ENCODE measurements at places on chromosomes 5 and 9.

GRCh38 chr9:19493876-19494275, 85.1 kb downstream of the ACER2 start:
- no peak for DNase-seq

- DNase-seq = no peak
Observed at GRCh38 chr5:81904166-81904565, 67.7 kb upstream of the ATG10 start.

DNA sequence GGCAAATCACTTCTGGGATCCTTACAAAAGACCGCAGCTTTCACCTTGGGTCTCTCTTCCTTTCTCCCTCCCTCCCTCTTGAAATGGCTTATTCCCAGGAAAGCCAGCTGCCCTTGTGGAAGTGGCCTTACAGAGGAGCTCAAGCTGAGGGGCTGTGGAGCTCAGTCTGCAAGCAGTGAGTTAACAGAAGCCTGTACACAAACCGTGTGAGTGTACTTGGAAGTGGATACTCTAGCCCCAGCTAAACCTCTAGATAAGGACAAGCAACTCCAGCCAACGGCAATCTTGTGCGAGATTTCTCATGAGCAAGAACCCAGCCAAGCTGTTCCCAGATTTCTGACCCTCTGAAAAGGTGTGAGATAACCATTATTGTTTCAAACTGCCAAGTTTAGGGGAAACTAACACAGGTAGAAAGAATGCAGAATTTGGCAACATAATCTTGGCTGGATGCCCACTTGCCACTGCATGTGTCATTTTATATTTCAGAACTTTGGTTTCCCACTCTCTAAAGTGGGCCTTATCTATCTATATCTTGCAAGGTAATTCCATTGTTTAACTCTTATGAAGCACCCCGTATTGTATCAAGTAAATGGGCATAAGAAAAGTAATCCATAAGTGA, 85.6 kb downstream of the CDH18 start:
- no peak for DNase-seq

DNA sequence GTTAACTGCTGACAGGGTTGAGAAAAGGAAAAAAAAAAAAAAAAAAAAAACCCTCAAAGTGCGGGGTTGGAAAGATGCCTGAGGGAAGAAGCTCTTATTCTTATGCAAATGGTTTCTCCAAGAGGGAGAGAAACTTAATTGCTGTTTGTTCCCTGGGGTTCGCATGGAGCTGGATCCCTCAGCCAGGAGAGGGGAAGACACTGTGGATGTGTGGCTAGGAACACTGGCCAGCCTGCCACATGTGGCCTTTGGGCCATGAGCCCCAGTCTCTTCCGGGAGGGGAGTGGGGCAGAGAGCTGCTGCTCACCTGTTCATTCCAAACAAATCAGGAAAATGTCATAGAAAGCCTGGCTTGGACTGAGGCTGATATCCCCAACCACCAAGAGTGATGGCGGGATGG, 9.4 kb upstream of the SCGB3A2 start:
- peak; percentile 1 for DNase-seq

DNA sequence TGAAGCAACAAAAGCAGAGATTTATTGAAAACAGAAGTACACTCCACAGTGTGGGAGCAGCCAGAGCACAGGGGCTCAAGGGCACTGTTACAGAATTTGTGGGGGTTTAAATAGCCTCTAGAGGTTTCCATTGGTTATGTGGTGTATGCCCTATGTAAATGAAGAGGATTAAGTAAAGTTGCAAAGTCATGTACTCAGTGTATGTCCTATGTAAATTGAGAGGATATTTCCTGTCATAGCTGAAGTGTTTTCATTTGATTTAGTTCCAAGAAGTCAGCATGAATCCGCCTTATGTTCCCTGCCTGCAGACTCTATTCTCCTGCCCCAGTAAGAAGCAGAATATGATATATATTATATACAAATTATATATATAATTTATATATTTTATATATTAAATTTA, 966.0 kb upstream of the COX7C start:
- DNase-seq = no peak

GRCh38 chr5:174235221-174236011, 189.9 kb downstream of the NSG2 start:
- no peak for DNase-seq

- peak; percentile 52 for DNase-seq
Observed at GRCh38 chr9:77843076-77843870, 188.3 kb downstream of the GNAQ start.

DNA sequence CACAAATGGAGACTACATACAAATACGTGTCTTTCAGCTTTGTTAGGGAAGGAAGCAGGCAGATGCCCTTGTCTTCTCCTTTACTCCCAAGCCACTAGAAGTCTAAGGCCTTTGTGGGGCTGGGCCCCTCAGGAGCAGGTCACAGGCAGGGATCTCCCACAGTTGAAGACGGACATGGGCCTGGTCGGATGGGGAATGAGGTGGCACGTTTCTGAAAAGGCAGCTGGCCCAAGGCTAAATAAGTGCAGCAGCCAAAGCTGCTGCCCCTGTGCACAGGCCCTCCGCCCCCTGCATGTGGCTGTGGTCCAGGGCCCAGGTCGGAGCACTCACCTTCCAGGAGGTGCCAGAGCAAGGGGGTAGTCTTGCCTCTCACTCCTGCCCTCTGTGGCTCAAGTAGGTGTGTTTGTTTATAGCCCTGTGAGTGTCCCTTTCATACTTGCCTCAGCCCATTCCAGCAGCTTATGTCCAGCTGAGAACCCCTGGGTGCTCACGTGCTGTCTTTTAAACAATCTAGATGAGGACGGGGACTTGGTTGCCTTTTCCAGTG, 1.8 kb downstream of the SQSTM1 start:
- no peak for DNase-seq

- DNase-seq = no peak
Observed at GRCh38 chr5:144472221-144472620, 301.5 kb downstream of the KCTD16 start.

GRCh38 chr9:123089040-123089439, 55.6 kb downstream of the GPR21 start:
- DNase-seq = no peak

GRCh38 chr5:84086511-84086910, 298.2 kb downstream of the EDIL3 start:
- DNase-seq = no peak

- peak; percentile 40 for DNase-seq
Observed at GRCh38 chr5:95759634-95760033, 28.5 kb downstream of the RHOBTB3 start.

DNA sequence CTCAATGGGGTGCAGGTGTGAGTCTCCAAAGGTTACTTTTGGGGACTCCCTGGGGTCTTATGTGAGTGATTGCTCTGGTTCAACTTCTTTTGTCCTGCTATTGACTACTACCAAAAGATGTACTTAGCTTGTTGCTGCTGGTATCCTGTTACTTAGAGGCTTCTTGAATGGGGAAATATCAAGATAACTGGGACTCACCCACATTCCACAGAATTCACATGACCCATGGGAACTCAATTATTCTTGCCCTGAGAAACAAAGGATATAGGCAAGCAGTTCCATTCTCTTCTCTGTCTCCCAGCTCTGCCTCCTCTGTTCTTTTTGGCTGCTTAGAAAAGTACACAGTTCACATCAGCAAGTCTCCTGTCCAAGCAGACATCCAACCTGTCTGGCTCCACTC, 105.9 kb downstream of the UNC13B start:
- no peak for DNase-seq

- DNase-seq = no peak
Observed at GRCh38 chr9:33458444-33458843, 11.1 kb upstream of the AQP3 start.

- DNase-seq = no peak
Observed at GRCh38 chr9:133713960-133714495, 24.1 kb downstream of the SARDH start.

- no peak for DNase-seq
Observed at GRCh38 chr9:88322906-88323566, 65.2 kb upstream of the SPIN1 start.

DNA sequence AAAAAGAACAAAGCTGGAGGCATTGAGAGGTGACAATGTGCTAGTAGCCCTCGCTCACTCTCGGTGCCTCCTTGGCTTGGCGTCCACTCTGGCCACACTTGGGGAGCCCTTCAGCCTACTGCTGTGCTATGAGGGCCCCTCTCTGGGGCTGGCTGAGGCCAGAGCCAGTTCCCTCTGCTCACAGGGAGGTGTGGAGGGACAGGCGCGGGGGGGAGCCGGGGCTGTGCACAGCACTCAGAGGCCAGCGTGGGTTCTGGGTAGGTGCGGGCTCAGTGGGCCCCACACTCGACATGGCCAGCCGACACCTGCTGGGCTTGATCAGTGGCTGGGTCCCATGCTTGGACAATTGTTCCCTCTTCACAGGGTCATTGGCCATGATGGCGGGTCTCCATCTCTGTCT, 202.5 kb upstream of the GRAMD2B start:
- no peak for DNase-seq

DNA sequence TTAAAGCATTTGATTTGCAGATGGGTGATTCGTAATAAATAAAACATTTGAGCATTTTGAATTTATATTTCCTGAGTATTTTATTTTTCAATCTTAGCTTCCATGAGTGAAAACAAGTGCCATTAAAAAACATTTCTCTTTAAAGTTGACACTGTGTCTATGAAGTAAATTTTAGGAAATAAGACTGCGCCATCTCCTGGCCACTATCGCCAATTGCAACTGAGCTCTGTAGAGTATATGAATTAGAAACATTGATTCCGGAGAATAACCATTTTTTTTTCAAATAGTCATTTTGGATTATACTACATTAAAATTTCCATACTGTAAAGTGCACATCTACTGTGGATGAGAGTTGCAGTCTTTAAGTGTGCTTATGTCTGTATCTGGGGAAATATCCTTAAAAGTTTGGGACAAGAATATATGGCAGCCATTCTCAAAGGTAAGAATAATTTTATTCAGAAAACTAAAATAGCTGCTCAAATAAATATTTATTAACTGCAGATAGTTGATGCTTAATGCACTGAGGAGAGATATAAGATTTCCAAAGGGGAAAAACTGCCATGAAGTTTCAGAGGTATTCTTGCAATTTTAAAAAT, 5.9 kb downstream of the DMRTA1 start:
- peak; percentile 33 for DNase-seq

GRCh38 chr5:74570250-74570649, 70.3 kb downstream of the ENC1 start:
- no peak for DNase-seq

DNA sequence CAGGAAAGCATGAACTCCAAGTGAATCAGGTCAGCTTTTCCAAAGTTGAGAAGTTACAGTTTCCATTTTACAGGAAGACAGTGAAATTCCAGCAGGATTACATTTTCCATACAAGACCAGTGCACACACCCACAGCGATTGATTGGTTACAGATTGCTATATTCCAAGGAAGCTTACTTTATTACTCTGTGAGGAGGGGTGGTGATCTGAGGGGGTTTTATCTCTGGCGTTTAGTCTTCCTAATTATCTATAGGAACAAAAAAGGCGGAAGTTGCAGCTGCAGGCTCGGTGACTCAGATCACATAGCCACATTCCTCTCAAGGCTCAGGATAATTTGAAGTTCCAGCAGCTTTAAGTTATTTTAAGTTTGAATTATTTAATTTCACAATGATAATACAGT, 450.4 kb upstream of the NMUR2 start:
- peak; percentile 23 for DNase-seq

DNA sequence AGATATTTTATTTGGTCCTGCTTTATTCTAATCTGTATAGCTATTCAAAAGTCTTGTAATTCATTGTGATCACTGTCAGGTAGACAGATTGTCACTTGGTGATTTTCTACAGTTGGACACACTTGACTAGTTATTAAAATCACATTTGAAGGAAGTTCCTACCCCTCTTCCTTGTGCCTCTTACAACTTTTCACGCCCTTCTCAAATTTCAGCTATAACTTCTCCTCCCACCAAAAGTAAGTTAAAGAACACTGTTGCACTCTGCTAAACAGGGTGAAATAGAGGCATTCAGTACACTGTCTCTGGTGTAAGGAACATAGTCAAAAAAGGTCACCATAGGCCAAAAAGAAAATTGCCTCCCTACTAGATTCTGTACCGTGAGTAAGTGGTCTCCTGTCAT, 142.1 kb upstream of the POU5F2 start:
- DNase-seq = no peak

DNA sequence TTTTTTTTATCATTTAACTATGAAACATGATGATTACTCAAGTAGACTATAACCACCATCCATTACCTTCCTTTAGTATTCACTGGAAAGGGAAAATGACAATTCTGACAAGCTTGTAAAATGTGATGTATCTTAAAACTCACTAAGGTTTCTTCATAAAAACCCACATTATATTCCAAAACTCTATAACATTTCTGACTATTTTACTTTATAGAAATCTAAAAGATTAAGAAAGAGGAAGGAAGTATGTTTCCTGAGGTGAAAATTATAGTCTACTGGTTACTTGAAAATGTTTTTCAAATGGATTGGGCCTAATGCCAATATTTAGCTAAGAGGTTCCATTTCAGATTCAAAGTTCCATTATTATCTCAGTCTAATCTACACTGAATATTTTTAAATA, 1982.2 kb upstream of the C9orf72 start:
- DNase-seq = no peak

GRCh38 chr9:71931166-71931565, 19.7 kb downstream of the C9orf85 start:
- DNase-seq = no peak

DNA sequence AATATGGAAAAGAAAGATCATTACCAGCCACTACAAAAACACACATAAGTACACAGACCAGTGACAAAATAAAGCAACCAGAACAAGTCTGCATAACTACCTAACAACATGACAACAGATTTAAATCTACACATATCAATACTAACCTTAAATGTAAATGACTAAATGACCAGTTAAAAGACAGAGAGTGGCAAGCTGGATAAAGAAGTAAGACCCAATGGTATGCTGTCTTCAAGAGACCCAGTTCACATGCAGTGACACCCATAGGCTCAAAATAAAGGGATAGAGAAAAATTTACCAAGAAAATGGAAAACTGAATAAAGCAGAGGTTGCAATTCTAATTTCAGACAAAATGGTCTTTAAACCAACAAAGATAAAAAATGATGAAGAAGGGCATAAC, 938.1 kb downstream of the EFNA5 start:
- DNase-seq = no peak
